ENCODE measurements at places on chromosomes 3 and 15.

GRCh38 chr3:141557961-141558706, 71.3 kb downstream of the RASA2 start:
- no peak for DNase-seq

GRCh38 chr3:136069933-136070332, 104.4 kb downstream of the PPP2R3A start:
- DNase-seq = no peak

DNA sequence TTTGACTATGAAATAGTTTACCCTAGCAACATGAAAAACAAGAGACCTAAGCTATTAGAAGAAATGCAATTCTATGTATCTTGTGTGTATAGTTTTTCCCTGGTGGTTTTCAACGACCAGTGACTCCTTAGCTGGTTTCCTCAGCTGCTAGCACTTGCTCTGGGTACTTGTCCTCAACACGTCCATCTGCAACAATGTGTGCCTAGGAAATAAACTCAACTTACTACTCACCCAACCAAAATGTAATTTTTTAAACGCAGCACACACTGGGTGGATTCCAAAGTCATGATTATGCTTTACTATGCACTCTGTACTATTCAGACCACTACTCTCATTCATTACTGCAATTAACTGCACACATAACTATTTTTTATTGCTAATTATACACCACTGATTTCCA, 31.0 kb downstream of the CPA3 start:
- DNase-seq = no peak

DNA sequence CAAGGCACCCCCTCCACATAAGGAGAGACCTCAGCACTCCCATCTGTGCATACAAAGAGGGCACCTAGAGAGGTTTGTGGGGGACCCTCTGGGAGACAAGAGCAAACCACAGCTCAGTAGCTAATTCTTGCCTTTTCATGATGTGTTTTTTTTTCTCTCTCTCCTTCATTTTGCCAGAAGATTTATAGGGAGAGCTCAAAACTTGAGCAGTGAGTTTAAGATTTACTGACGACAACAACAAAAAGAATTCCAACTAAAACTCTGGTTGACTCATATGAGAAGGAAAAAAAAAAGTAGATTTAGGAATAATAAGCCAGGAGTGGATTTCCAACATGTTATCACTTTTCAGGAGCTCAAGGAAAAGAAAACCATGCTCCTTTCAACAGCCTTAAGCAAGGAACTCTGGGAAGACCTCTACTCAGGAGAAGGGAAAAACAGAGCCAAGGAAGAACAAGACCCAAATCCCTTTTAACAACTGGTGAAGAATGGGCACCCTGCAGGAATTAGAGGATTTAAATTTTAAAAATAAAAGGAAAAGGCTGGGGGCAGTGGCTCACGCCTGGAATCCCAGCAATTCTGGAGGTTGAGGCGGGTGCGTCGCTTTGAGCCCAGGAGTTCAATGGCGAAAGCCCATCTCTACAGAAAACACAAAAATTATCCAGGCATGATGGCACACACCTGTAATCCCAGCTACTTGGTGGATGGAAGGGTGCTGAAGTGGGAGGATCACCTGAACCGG, 58.2 kb upstream of the RAD18 start:
- no peak for DNase-seq

DNA sequence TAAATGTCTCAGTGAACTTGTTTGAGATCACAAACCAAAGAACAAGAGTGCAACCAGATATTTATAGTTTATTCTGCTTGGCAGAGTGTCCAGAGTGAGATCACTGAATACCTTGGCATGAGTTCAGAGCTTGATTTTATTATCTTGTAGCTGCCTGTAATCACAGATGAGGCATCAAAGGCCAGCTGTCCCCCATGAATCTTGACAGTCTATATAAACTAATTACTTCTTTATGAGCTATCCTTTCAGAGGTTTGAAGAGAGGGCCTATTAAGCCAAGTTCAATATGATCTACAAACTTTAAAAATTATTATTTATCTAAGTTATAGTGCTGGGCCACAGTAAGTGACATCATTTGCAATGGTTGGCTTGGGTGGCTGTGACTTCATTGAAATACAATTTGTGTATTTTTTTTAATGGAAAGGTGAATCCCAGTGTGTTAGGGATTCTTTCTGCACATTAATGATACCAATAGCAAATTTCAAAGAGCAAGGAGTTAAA, 251.5 kb downstream of the CLSTN2 start:
- no peak for DNase-seq

- no peak for DNase-seq
Measured at GRCh38 chr3:79767194-79767904, 449 bp downstream of the ROBO1 start.

GRCh38 chr15:92657486-92657885, 1.9 kb upstream of the FAM174B start:
- DNase-seq = no peak
